Stomach (tissue), 19 donors: ENCODE measurements at places on chromosomes 2 and 18. TPM values are rescaled to one million over a fixed set of nuclear protein-coding genes. Genes with fewer than 3 reads are reported as not detected.

Gene APLF
- 0.46 TPM for polyA plus RNA-seq

GRCh38 chr2:21270708-21271122, 146.9 kb downstream of the TDRD15 start:
- H3K4me1 ChIP-seq, result no peaks in the 10 kb centered on the region
- H3K36me3 ChIP-seq, result no peaks in the 10 kb centered on the region
- H3K27ac ChIP-seq, result no peak overlapping the region

- H3K4me3 ChIP-seq, result no peak overlapping the region
- H3K4me1 ChIP-seq, result peaks cover 12% of the 10 kb centered on the region
- no peak overlapping the region for H3K27ac ChIP-seq
- no peak for DNase-seq
- H3K36me3 ChIP-seq, result no peaks in the 10 kb centered on the region
These were observed 41.8 kb upstream of the COPS8 start for GRCh38 chr2:237043866-237044265.

- H3K27ac ChIP-seq, result no peak overlapping the region
- no peaks in the 10 kb centered on the region for H3K4me1 ChIP-seq
- DNase-seq, result no peak
- H3K36me3 ChIP-seq, result no peaks in the 10 kb centered on the region
- no peak overlapping the region for H3K4me3 ChIP-seq
These were observed 116.2 kb upstream of the NPAS2 start for GRCh38 chr2:100703739-100704138.

Gene UGT1A3
- polyA plus RNA-seq, result not detected

DNA sequence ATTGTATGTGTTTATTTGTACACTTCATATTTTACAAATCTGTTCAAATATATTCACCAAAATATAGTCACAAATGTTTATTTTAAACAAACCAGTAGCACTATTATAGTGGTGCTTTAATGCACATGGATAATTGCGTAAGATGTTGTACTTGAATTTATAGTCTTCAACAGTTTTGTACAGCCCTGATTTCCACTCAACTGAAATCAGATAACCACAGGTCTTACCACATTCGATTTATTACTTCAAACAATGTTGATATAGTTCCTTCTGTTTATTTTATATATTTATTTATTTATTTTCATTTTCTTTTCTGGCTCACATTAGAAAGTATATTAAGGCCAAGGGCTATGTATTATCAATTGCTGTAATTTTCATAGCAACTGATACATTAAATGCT, 99.4 kb upstream of the ZNF804A start:
- no peak overlapping the region for H3K4me3 ChIP-seq
- no peak for DNase-seq
- H3K27me3 ChIP-seq, result no peaks in the 10 kb centered on the region
- H3K36me3 ChIP-seq, result no peaks in the 10 kb centered on the region
- no peak overlapping the region for H3K27ac ChIP-seq

Gene PER2
- polyA plus RNA-seq, result 7.3 TPM

Gene GALR1
- 0.05 TPM for polyA plus RNA-seq

DNA sequence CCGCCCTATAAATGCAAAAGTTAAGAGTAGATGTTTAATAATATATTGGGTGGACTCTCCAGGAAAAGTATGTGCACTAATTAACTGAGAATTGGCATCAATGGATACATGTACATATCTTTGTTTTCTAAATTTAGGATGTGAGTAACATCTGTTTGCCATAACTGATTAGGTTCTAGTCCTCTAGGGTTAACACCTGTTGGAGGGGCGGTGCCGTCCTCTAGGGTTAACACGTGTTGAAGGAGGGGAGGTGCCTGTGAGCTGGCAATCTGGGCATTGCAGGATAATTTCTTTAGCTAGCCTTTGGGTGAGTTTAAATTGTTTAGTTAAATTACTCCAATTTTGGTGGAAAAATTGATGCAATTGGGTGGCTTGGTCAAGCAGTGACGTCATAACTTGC, 30.9 kb downstream of the HTR2B start:
- no peak for DNase-seq
- peaks cover 18% of the 10 kb centered on the region for H3K4me1 ChIP-seq
- H3K27me3 ChIP-seq, result no peaks in the 10 kb centered on the region

DNA sequence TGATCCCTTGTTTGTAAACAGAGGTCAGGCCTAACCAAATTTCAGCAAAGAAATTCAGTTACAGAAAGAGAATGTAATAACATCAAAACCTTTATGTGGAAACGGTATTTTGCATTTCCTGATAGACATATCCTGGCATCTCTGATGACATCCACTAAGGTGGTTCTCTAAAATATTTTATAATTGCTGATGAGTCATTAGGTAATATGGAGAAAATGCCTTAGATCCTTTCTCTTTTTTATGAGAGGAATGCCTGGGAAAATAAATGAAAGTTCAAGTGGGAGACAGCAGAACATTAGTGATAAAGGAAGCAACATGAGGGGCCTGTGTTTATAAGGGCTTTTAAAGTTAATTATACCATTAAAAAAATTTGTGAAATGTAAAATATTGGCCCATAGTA, 72.6 kb downstream of the PLCL1 start:
- peaks cover 3% of the 10 kb centered on the region for H3K4me1 ChIP-seq
- H3K36me3 ChIP-seq, result no peaks in the 10 kb centered on the region
- no peak overlapping the region for H3K27ac ChIP-seq
- no peaks in the 10 kb centered on the region for H3K27me3 ChIP-seq

Gene MRO
- 0.13 TPM for polyA plus RNA-seq

Gene GPR155
- polyA plus RNA-seq, result 6.7 TPM

GRCh38 chr2:163626639-163627109, 109.1 kb downstream of the FIGN start:
- no peaks in the 10 kb centered on the region for H3K4me1 ChIP-seq
- H3K36me3 ChIP-seq, result no peaks in the 10 kb centered on the region
- no peaks in the 10 kb centered on the region for H3K27me3 ChIP-seq
- DNase-seq, result no peak
- no peak overlapping the region for H3K4me3 ChIP-seq

- H3K4me1 ChIP-seq, result peaks cover 25% of the 10 kb centered on the region
- no peaks in the 10 kb centered on the region for H3K36me3 ChIP-seq
- DNase-seq, result no peak
These were observed 56.7 kb downstream of the SPRED2 start for GRCh38 chr2:65375723-65376122.
